ENCODE measurements at places on chromosomes 11 and 22.

GRCh38 chr11:104798789-104799188 is 99.5 kb downstream of the CASP12 start:
- peak; percentile 44 for DNase-seq

- no peak for DNase-seq
Measured at GRCh38 chr22:50007057-50007511, 5.5 kb downstream of the IL17REL start.

GRCh38 chr11:123072332-123072761 is 10.4 kb upstream of the HSPA8 start:
- DNase-seq: peak; percentile 60

GRCh38 chr11:113382121-113382520 is 5.5 kb upstream of the ANKK1 start:
- no peak for DNase-seq

- DNase-seq: no peak
Measured at GRCh38 chr22:19896665-19897355, 42.1 kb upstream of the GNB1L start.
